ENCODE measurements at places on chromosomes 2 and 18.

DNA sequence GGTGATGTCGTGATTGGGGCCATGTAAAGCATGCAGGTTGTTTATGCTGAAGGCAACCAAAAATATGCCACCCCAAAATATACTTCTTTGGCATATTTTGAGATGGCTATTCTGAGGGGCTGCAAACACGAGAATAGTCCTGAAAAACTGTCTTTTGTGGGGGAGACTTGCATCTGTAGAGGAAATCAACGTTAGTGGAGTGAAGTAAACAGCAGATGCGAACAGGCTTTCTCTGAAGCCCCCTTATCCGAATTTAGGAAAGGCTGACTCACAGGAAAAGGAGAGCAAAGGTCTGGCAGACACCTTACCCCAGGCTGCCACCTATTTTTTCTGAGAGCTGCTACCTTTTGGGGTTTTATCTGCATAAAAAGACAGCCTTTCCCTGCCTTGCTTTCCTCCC is 44.6 kb upstream of the MSH6 start:
- no peak for DNase-seq

DNA sequence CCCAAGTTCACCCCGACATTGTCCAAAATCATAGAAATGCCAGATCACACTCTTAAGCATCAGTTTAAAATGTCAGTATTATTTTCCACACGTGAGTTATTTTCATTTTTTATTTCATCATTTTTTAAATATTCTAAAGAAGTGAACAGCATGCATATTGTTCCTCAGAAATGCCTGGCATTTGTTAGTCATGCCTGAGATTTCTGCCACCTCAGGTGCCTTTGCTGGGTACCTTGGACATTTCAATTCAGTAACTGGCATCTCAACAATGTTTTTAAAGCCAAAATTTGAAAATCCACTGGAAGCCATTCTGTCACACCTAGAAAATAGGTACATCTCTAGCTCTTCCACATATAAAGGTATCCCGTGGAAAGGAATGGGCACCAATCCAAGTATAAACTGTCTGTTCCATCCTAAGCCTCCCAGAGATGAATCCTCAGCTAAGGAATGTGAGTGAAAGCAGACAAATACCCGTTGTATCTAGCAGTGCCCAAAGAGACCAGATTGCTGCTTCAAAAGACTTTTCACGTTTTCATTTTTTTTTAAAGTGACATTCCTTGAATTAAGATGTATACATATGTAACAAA is 159.8 kb downstream of the ZNF385B start:
- DNase-seq, result no peak

DNA sequence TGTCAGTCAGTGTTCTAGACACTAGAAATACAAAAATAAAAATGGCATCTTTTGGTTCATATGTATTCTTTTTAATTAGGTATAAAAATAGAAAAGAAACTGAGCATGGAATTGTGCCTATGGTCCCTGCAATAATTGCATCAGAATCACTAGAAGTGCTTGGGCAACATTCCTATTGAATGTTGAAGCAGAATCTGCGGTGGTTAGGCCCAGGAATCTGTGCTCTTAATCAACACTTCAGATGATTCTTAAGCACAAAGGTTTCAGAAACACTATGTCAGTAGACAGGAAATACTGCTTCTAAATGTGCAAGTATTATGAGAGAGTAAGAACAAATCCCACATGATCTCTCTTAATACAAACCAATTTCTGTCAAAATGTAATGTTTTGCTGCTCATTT is 20.3 kb upstream of the RBBP8 start:
- DNase-seq, result no peak

DNA sequence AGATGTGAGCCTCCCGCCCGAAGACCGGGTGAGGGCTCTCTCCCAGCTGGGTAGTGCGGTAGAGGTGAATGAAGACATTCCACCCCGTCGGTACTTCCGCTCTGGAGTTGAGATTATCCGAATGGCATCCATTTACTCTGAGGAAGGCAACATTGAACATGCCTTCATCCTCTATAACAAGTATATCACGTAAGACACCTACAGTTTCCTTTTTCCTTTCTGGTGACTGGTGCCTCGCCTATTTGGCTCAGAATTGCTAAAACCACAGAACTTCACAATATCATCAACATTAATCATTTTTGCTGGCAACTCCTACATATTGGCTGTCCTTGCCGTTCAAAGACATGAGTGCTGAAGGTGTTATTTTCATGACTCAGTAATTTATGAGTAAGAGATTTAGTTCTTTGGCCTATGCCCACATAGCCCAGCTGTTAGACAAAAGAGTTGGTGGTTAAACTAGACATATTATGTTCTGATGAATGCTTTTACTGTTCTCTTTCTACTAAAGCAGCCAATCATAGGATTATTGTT is 2.2 kb downstream of the STAMBP start:
- DNase-seq, result peak; percentile 60

DNA sequence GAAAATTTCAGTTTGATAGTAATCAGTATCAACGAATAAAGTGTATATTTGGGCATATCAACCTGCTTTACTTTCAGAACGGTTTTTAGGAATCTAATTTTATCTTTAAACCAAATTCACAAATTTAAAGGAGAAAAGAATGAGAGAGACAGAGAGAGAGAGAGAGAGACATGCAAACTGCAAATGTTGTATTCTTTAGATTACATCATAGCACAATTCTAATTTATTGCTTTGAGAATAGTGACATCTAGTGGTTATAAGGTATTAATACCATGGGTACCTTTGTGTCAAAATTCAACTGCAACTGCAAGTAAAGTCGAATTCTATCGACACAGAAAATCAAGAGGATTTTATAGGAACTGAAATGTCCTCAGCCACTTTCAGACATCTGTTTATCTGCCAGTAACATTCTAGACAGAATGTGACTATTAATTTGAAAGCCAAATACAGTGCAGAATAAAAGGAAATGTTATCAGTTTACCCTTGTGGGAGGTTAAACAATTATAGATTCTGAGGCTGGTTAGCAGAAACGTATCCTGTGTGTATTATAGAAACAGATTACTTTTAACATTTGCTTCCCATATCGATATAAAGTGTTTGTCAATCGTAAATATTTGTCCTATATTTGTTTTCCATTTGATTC is 529.8 kb upstream of the VRK2 start:
- no peak for DNase-seq

GRCh38 chr18:36769611-36770314 is 59.0 kb downstream of the TPGS2 start:
- peak; percentile 24 for DNase-seq

DNA sequence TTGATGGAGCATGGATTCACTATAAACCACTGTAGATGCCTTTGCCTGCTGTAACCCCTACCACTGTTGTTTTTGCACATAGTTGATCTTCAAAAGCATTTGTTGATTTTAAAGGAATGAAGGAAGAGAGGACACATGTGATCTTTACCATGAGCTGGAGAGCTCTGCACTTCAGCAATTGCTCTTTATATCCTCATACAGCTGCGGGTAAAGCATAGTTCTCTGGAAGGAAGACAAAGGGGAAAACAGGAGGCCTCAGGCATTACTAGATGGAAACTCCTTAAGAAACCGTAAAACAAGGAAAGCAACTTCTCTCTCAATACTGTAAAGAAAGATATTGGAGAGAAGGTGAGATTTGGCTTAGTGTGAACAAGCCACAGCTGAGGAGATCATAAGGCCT is 60.6 kb downstream of the SCG2 start:
- DNase-seq, result no peak

DNA sequence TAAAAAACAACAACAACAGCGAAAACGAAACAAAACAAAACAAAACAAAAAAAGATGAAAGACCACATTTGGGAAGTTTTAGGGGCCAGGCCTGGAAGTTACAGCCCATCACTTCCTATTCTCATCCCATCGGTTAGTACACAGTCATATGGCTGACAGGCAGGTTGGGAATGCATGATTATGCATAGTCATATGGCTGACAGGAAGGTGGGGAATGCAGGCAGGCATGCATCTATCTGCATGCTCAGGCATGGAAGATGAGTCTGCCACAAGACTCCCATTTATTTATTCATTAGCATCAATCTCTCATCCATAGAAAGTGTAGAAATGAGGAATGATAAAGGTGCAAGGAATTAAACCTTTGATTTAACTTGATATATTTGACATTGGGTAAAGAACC is 325.3 kb upstream of the MEX3C start:
- DNase-seq, result no peak

GRCh38 chr2:2230433-2230817 is 100.7 kb downstream of the MYT1L start:
- DNase-seq, result no peak

GRCh38 chr2:43241558-43241957 is 15.2 kb upstream of the ZFP36L2 start:
- no peak for DNase-seq

GRCh38 chr18:78896111-78896905 is 83.3 kb upstream of the SALL3 start:
- DNase-seq, result no peak

GRCh38 chr18:62182220-62182619 is 4.6 kb downstream of the PIGN start:
- DNase-seq, result no peak

DNA sequence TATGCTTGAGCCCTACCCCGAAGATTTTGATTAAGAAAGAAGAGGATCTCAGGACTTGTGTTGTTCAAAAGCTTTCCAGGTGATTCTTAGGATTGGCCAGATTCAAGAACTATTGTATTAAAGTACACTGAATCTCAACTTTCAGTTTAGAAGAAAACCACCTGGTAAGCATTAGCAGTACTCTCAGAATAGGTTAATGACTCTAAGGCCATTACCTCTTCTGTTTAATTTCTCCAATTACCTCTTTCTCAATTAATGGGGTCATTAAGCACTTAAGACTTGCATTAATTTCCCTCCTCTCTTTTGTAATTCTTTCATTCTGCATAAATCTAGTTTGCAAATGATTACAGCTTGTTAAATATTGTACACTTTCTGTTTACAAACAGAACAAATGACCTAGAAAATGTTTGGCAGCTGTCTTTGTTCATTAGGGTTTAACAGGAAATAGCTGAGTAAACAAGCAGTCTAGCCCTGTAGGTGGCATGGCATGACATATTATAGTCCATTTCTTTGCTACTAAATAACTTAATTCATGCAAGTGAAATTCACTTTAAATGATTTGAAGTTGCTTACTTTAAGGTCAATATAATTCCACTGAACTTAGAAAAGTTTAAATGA is 20.4 kb upstream of the TDRD15 start:
- no peak for DNase-seq

DNA sequence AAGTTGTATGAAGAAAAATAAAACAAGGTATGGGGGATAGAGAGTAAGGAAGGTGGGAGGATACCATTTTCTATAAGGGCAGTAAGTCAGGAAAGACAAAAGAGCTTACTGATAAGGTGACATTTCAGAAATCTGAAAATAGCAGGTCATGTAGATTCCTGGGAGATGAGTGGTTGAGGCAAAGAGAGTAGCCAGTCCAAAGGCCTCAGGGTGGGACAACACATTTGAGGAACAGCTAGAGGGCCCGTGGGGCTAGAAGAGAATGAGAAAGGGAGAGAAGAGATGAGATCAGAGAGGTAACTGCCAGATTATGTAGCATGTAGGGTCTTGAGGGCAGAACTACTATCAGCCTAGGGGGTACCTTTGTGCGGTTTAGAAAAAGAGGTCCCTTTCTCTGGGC is 2.9 kb downstream of the CLHC1 start:
- DNase-seq, result no peak

GRCh38 chr2:205511641-205512040 is 170.7 kb upstream of the NRP2 start:
- no peak for DNase-seq

GRCh38 chr2:150188177-150188576 is 299.3 kb downstream of the RND3 start:
- no peak for DNase-seq
